ENCODE measurements at places on chromosomes 4 and X.

DNA sequence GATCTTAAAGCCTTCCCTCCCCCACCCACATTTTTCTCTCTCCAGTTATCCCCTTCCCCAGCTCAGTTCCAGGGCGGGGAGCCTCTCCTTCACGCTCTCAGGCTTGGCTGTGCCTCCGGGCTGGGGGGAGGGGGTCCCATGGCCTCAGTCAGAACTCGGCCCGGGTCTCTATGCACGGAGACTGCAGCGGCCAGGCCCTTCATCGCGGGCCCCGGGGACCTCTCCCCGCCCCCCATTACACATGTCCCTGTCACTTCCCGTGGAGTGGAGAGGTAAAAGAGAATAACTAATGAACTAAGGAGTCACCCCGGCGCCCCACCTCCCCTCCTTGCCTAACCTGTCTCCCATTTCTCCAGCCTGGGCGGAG lies 838 bp upstream of the PRICKLE3 start:
- no peak for DNase-seq

DNA sequence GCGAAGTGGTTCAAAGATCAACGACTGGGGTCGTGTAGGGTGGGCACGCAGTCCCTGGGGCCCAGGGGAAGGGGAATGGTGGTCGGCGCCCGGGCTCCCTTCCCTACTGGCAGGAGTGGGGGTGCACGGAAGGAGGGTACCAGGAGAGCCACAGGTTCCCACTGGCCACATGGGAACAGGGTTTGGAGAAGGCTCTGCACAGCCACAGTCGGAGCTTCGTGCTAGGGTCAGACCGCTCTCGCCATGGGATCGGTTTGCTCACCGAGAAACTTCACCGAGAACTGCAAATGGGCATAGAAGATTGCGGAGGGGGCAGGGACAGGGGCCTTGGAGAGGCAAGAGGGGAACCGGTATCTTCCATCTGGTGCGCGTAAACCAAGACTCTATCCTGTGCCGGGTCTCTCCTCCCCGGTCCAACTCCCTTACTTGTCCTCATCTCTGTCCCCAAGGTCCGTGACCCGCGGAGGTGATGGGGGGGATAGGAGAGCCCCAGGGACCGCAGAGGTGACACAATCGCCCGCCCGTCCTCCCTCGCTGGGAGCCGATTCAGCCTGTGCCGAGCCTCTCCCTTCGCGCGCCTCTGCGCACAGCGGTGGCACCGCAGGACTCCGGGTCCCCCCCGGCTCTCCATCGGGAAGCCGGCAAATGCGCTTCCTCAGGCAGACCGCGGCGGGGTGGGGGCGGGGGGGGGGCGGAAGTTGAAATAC lies 1.0 kb downstream of the SCD5 start:
- peak; percentile 23 for DNase-seq

GRCh38 chr4:75921910-75922309 lies 18.9 kb downstream of the NAAA start:
- no peak for DNase-seq

GRCh38 chr4:146053891-146054290 lies 115.3 kb upstream of the ZNF827 start:
- no peak for DNase-seq

DNA sequence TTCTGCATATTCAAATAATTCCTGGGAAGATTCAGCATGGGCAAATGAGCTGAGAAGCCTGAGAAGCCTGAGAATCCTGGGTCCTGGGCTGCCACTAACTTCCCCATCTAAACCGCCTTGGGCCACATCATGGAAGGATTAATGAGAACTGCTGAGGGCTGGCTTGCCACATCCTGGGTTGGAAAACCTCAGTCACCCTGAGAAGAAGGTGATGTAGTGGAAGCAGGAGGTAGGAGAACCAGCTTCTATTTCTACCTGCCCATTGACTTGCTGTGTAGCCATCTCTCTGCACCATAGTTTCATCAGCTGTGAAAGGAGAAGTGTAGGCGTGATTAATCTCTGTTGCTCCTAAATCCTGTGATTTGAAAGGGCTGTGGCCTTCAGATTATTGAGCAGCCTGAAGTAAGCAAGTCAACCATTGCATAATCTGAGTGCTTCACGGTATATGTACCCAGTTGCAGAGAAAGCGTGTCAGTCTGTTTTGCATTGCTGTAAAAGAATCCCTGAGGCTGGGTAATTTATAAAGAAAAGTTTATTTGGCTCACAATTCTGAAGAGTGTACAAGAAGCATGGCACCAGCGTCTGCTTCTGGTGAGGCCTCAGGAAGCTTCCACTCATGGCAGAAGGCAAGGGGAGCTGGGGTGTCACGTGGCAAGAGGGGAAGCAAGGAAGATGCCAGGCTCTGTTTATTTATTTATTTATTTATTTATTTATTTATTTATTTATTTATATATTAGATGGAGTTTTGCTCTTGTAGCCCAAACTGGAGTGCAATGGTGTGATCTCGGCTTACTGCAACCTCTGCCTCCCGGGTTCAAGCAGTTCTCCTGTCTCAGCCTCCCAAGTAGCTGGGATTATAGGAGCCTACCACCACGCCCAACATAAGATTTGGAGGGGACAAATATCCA lies 140.9 kb upstream of the ATP6AP2 start:
- no peak for DNase-seq

- no peak for DNase-seq
Observed at GRCh38 chrX:40855411-40855810, 120.1 kb upstream of the MED14 start.

GRCh38 chr4:139692309-139693012 lies 26.8 kb downstream of the MGST2 start:
- no peak for DNase-seq

DNA sequence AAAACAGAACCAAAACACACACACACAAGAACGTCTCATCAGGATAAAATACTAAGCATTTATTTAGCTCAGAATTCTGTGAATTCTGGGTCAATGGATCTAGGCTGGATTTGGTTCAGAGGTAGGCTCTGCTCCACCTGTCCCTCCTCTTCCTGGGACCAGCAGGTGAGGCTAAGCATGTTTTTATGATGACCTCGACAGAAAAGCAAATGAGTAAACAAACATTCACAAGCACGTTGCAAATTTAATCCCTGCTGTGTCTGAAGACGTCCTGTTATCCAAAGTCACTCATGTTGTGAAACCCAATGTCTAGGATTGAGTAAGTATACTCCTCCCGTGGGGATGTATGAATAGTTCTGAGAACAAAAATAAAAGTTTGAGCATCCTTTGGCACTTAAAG lies 371.4 kb upstream of the TECRL start:
- DNase-seq, result no peak

- peak; percentile 11 for DNase-seq
Observed at GRCh38 chr4:1503583-1504471, 97.6 kb upstream of the NKX1-1 start.

DNA sequence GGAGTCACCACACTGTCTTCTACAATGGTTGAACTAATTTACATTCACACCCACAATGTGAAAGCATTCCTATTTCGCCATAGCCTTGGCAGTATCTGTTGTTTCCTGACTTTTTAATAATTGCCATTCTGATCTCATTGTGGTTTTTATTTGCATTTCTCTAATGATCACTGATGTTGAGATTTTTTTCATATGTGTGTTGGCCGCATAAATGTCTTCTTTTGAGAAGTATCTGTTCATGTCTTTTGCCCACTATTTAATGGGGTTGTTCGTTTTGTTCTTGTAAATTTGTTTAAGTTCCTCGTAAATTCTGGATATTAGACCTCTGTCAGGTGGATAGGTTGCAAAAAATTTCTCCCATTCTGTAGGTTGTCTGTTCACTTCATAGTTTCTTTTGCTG lies 519.1 kb downstream of the STPG2 start:
- no peak for DNase-seq

- DNase-seq, result no peak
Observed at GRCh38 chr4:113154281-113154680, 104.8 kb downstream of the ANK2 start.

GRCh38 chr4:123821861-123822260 lies 425.3 kb downstream of the SPRY1 start:
- DNase-seq, result no peak

DNA sequence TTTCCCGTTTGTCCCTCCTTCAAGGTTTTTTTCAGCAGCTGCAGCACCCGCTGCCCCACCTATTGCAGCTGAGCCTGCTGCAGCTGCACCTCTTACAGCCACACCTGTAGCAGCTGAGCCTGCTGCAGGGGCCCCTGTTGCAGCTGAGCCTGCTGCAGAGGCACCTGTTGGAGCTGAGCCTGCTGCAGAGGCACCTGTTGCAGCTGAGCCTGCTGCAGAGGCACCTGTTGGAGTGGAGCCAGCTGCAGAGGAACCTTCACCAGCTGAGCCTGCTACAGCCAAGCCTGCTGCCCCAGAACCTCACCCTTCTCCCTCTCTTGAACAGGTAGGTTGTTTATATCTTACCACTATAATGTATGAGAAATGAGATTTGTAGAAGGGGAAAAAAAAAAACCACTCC lies 4.5 kb downstream of the PRR27 start:
- no peak for DNase-seq

- no peak for DNase-seq
Observed at GRCh38 chrX:150258463-150259430, 104.4 kb upstream of the MAMLD1 start.

GRCh38 chr4:27308379-27308778 lies 447.7 kb downstream of the STIM2 start:
- no peak for DNase-seq

GRCh38 chr4:38662522-38663089 lies 1.4 kb upstream of the KLF3 start:
- DNase-seq, result no peak

DNA sequence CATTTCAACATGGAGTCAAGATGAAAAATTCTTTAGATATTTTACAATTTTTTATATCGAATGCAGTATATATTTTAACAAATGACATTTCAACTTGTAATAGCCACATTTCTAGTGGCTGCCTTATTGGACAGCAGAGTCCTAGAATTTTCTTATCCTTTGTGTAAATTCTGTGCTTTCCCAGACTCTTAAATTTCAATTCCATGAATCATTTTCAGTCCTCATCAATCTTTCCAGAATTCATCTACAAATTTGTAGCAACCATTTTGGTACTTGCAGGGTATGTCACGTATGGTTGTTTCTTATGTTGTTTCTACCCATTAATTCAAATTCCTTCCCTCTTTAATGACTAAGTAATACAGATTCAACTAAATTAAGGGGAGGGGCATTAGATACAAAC lies 2.7 kb downstream of the PAICS start:
- no peak for DNase-seq

DNA sequence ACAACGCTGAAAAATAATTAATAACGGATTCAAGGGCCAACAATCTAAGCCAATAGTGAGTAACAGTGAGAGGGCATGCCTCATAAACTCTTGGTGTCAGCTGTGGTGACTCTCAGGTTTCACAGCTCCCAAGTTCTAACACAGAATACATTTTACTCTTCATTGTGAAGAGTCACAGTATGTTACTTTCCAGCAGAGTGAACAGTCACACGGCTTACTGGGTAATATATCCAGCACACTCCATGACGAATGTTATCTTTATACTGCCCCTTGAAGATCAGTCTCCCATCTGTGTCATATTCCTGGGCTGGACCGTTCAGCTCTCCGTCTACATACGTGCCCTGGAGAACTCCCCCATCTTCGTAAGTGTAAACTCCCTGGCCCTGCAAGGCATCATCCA lies 23.1 kb downstream of the SETD7 start:
- DNase-seq, result no peak
